ENCODE measurements at places on chromosomes 6 and 20. TPM values are rescaled to one million over a fixed set of nuclear protein-coding genes. Genes with fewer than 3 reads are reported as not detected.

The DSE gene
- 0.95 TPM for polyA plus RNA-seq

The PHF10 gene
- polyA plus RNA-seq = 55.4 TPM

The CCR6 gene
- not detected for polyA plus RNA-seq

The CST2 gene
- polyA plus RNA-seq = not detected

The MCUR1 gene
- 41.4 TPM for polyA plus RNA-seq

GRCh38 chr6:130693944-130694343, 133.3 kb upstream of the SMLR1 start:
- no peaks in the 10 kb centered on the region for H3K36me3 ChIP-seq
- H3K27ac ChIP-seq = no peak overlapping the region
- DNase-seq = no peak
- no peak overlapping the region for H3K4me3 ChIP-seq

GRCh38 chr20:8404912-8405635, 273.0 kb downstream of the PLCB1 start:
- no peaks in the 10 kb centered on the region for H3K27me3 ChIP-seq
- no peaks in the 10 kb centered on the region for H3K4me1 ChIP-seq
- H3K4me3 ChIP-seq = no peak overlapping the region
- H3K36me3 ChIP-seq = no peaks in the 10 kb centered on the region
- no peak for DNase-seq
- no peak overlapping the region for H3K27ac ChIP-seq

GRCh38 chr20:14861028-14861699, 523.8 kb upstream of the FLRT3 start:
- no peak for DNase-seq
- no peaks in the 10 kb centered on the region for H3K36me3 ChIP-seq
- no peak overlapping the region for H3K4me3 ChIP-seq

DNA sequence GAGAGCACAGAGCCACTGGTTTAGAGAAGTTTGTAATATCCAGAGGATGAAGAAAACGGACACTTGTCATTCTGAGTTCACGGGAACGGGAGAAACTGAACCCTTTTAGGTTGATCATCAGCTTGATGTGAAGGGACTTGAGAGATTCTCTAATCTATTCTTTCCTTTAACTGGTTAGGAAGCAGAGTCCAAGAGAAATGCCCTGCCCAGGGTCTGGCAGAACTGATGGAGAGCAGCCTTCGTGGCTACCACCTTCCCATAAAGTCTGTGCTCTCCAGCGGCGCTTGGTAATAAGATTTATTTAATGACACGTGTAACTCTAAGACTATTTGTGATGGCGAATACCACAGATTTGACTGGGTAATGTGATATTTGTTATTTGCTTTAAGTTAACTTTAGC, 36.0 kb downstream of the E2F3 start:
- no peak overlapping the region for H3K4me3 ChIP-seq
- H3K27ac ChIP-seq = no peak overlapping the region
- no peaks in the 10 kb centered on the region for H3K27me3 ChIP-seq
- H3K4me1 ChIP-seq = peaks cover 6% of the 10 kb centered on the region
- DNase-seq = no peak
- H3K36me3 ChIP-seq = peaks cover 76% of the 10 kb centered on the region

GRCh38 chr6:140070846-140071473, 696.5 kb upstream of the CITED2 start:
- no peak for DNase-seq
- no peaks in the 10 kb centered on the region for H3K4me1 ChIP-seq
- no peak overlapping the region for H3K4me3 ChIP-seq
- H3K36me3 ChIP-seq = no peaks in the 10 kb centered on the region
- no peak overlapping the region for H3K27ac ChIP-seq
- peaks cover 8% of the 10 kb centered on the region for H3K27me3 ChIP-seq

DNA sequence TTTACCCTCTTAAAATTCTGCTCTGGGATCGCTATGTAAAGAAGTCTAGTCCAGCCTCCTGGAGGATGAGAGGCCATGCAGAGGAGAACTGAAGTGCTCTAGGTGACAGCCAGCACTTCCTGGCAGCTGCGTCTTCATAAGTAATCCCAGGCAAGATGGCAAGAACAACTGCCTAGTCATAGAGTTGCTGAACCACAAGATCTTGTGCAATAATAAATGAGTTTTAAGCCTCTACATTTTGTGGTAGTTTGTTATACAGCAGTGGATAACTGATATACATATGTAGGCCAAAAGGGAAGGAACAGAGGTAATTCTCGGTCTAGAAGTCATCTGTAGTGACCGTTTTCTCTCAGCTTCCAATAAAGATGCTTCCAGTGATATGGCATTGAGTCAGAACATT, 103.8 kb upstream of the FLRT3 start:
- H3K27me3 ChIP-seq = no peaks in the 10 kb centered on the region
- no peaks in the 10 kb centered on the region for H3K4me1 ChIP-seq

GRCh38 chr6:90136837-90137568, 159.6 kb downstream of the BACH2 start:
- no peaks in the 10 kb centered on the region for H3K27me3 ChIP-seq
- H3K4me1 ChIP-seq = no peaks in the 10 kb centered on the region
- DNase-seq = no peak
- no peak overlapping the region for H3K27ac ChIP-seq

- no peak overlapping the region for H3K27ac ChIP-seq
- no peaks in the 10 kb centered on the region for H3K27me3 ChIP-seq
- no peak for DNase-seq
- H3K36me3 ChIP-seq = no peaks in the 10 kb centered on the region
- H3K4me3 ChIP-seq = no peak overlapping the region
- no peaks in the 10 kb centered on the region for H3K4me1 ChIP-seq
Measured at GRCh38 chr6:46513533-46513932, 22.3 kb upstream of the RCAN2 start.

Measured in K562 (cell line).